ENCODE measurements at places on chromosomes 4 and X.

GRCh38 chr4:39614487-39615162 is 24.0 kb downstream of the SMIM14 start:
- DNase-seq = no peak

GRCh38 chr4:120227554-120227953 is 160.9 kb upstream of the MAD2L1 start:
- DNase-seq = no peak

GRCh38 chrX:47941423-47941822 is 62.4 kb downstream of the ZNF182 start:
- DNase-seq = no peak

DNA sequence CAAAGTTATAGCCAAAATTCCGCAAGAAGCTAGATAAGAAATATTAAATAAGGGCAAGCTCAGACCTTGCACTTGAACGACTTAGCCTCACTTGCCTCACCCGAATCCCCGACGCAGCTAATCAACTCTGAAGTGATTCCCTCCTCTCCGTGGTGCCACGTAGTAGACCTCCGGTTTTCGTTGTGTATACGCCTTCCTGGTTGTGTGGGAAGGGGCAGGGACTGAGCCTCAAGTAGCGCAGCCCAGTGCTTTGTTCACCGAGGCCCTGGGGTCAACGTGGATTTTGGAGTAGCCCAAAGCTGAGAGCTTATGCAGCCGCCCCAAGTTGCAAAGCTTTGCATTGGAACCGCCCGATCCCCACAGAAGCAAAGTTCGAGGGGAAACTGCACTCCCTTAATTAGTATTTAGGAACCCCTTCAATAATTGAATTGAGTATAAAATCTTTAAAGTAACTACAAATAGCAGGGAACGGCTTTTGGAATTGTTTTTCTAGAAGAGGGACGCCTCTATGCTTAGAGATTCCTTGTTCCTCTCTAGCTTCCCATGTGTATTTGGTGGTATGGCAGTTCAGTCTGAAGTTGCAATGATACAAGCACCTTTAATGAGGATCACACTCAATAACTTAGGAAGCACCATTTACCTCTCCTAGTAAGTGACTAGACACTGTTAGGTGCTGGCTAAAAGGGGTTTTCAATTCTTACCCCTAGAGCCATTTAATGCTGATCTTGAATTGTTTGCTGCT is 55.7 kb downstream of the LINC00632 start:
- DNase-seq = peak; percentile 44

- peak; percentile 24 for DNase-seq
These were observed 14.5 kb upstream of the KDM5C start for GRCh38 chrX:53239474-53239873.

DNA sequence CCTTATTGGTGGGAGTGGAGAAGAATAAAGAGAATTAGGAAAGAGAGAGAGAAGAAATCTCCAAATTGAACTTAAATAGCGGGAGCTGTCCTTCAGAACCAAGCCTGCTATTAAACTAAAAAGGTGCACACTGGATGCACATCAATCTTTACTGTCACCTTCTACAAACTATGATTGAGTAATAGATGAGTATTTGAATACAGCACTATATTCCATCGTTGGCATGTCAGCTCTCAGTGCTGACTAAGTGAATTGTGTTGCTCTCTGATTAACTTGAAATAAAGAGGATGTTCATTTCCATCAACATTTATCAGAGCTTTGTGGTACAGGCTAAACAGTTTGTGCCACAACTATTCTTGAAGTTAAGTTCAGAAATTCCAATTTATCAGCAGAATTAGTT is 143.7 kb upstream of the PABPC4L start:
- DNase-seq = no peak

DNA sequence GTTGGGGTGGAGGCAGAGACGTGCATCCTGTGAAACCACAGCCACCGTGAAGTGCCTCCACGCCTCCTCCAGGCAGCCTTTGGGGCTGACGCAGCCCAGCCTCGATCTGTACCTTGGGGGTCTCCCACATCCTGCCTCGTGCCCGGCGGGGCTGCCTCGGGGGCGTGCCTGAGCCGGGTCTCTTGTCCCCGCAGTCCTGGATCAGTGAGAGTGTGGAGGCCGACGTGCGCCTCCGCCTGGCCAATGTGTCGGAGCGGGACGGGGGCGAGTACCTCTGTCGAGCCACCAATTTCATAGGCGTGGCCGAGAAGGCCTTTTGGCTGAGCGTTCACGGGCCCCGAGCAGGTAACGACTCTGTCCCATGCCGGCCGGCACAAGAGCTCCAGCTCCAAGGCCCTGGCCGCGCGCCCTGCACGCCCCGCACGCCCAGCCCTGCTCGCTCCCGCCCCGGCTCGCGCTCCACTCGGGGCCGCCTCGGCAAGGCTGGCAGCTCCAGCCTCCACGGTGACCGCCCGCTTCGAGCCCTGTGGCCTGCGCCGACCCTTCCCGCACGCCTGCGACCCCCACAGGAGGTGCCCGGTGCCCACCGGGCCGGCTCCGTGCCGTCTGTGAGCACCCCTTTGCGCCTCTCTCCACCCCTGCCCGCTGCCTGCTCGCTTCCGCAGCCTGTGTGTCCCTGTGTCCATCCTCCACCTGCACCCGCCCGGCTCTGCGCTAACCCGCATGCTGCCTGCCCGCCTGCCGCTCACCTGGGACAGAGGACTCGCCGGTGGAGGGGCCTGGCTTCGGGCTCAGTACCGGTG is 9.8 kb downstream of the FGFR3 start:
- DNase-seq = no peak

DNA sequence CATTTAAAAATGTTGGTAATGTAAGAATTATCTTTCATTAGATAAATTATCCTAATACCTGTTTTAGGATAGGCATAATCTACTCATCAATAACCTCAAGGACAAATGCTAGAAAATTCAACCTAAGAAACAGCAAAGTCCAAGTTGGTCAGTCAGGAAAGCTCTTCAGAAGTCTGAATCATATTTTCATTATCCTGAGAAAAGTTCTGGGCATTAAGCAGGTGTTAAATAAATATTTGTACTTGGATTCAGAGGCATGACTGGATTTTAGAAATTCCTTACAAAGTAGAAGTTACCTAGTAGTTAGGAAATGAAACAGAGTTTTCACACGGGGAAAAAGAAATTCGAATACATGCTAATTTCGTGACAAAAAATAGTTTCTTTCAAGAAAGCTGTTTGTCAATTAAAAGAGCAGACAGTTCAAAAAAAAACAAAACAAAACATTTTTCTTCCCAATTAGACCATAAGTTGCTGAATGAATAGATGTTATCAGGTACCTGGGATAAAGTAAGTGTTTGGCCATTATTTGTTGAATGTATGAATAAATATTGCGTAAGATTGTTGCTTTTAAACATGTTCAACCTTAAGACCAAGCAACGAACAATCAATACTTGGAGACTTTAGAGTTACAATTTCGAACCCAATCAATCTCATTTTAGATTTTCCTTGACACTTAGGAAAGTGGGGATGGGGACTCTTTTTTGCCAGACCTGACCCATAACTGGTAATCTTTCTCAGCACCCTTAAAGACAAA is 48.5 kb downstream of the MAD2L1 start:
- no peak for DNase-seq

DNA sequence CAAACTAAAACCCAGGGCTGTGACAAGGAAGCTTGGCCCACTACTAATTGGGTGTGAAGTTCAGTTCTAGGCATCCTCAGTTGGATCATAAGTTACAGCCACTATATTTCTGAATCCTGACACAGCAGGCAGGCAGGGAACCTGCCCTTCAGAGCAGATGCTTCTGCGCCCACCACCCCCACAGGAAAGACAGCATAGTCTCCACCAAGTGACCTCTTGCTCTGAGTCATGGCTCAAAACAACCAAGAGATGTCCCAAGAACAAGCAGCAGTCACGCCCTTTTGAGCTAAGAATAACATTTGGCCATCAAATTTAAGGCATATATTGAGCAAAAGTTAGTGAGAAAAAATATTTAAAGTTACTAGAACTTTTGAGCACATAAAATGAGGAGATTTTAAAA is 170.7 kb upstream of the SMARCAD1 start:
- no peak for DNase-seq

- no peak for DNase-seq
These were observed 24.0 kb downstream of the CDKN2AIP start for GRCh38 chr4:183468210-183469095.

DNA sequence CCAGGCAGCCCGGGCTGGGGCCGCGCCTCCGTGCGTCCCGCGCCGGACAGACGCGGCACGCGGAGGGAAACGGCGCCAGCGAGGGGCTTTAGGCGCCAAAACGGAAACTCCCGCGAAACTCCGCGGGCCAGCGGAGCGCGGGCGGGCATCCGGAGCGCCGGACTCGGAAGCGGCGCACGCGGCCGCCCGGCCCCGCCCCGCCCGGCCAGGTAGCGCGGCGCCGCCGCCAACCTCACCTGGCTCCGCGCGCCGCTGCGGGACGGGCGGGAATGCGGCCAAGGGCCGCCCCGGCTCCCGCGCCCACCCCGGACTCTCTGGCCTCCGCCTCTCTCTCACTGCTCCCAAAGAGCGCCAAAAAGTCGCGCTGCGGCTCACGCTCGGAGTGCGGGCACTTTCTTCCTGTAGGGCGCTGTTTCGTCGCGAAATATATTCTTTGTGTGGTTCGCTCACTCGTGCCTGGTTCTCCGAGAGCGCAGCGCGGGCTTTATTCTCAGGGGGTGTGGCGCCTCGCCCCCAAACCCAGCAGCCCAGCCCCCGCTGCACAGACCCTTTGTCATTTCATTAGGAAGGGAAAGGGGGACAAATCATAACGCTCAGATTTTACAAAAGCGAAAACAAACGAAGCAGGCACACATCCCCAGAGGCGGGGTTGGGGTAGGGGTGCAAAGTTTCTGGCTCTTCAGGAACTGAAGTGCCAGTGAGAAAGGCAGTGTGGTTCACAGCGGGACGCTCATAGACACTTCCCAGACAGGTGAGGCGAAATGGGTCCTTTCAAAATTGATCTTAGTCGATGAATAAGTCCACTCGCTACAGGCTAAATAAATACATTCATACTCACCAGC is 961 bp upstream of the MBNL3 start:
- DNase-seq = peak; percentile 46

GRCh38 chr4:142719854-142720541 is 126.1 kb downstream of the INPP4B start:
- peak; percentile 49 for DNase-seq

DNA sequence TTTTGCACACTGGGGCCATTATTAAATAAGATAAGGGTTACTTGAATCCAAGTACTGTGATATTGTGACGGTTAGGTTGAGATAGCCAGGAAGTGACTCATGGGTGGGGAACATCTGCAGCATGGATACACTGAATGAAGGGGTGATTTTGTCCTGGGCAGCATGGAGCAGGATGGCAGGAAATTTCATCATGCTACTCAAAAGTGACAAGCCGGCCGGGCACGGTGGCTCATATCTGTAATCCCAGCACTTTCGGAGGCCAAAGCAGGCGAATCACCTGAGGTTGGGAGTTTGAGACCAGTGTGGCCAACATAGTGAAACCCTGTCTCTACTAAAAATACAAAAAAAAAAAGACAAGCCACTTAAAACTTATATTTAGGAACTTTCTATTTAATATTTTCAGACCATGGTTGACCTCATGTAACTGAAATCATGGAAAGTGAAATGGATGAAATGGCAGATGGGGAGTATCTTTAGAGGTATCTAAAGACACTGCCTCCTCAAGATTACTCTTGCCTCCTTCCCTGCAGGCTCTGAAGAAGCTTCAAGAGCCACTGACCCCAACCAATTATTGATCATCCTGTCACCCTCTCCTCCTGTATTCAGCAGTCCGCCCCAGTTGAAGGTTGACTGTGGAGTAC is 3.9 kb upstream of the TRIM60 start:
- DNase-seq = no peak

DNA sequence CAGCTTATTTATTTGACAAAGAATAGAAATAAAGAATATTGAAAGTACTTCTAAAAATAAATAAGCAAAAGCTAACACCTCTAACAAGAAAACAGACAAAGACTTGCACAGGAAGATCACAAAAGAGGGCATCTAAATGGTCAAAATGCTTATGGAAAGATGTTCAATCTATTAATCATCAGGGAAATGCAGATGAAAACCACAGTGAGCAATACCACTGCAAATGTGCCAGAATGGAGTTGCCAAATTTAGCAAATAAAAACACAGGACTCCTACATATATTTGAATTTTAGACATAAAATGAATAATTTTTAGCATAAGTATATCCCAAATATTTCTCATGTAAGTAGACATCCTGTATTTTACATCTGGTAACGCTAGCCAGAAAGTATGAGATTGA is 56.1 kb upstream of the HPGD start:
- DNase-seq = no peak

DNA sequence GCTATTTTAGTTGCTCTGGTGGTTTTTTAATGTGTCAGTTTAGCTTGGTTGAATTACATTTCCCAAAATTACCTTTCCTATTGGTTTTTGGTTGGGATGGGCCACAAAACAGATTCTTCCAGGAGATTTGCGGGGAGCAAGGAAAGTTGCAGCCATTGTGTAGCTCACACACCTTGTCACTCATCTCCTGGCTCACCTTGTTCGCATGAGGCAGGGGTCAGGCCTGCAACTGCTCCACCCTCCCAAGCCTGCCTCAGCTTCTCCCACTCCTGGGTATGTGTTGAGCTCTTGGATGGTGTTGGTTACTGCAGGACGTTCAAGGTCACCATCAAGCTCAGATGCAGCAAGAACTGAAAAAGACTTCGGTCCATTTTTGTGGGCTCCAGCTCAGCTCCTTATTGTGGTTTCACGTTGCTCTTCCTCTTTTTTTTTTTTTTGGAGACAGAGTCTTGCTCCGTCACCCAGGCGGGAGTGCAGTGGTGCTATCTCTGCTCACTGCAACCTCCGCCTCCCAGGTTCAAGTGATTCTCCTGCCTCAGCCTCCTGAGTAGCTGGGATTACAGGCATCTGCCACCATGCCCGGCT is 95.6 kb upstream of the METTL14 start:
- no peak for DNase-seq

DNA sequence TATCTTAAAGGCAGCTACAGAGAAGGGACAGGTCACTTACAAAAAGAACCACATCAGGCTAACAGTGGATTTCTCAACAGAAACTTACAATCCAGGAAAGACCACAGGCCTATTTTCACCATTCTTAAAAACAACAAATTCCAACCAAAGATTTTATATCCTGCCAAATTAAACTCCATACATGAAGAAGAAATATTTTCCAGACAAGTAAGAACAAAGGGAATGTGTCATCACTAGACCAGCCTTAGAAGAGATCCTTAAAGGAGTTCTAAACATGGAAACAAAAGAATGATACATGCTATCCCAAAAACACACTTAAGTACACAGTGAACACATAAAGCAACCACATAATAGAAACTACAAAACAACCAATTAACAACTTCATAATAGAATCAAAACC is 105.6 kb downstream of the ANXA10 start:
- no peak for DNase-seq

- peak; percentile 57 for DNase-seq
These were observed 7.5 kb downstream of the BCOR start for GRCh38 chrX:40090050-40090804.

Measured in stomach (tissue), 19 donors.